Stimulated activated CD4-positive, alpha-beta T cell treated with anti-CD3 and anti-CD28 coated beads, Interleukin-4, amount 100 ng/mL, for 4 hours (primary cell): ENCODE measurements at places on chromosomes 2 and 18.

GRCh38 chr2:189391201-189391600, 50.1 kb upstream of the WDR75 start:
- no peak for DNase-seq

DNA sequence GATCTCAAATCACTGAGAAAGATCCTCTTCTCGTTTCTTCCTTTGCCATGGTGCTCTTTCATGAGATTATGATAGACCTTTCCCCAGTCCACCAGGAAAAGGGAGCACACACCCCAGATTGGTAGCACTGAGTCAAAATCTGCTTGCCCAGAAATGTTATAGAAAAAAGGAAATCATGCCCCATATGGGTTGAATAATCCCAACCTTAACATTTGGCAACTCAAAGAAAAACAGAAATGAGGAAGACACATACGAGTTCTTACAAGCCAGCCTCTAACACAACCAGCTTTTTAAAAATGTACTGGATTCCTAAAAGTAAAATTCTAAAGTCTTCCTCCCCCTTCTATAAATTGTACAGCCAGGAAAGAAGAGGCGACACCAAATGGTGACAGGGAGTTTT, 103.0 kb downstream of the ANKRD44 start:
- DNase-seq: no peak

GRCh38 chr18:32318581-32318980, 128.7 kb downstream of the MEP1B start:
- no peak for DNase-seq

- DNase-seq: no peak
Measured at GRCh38 chr2:129654331-129654730, 325.1 kb upstream of the RAB6C start.

DNA sequence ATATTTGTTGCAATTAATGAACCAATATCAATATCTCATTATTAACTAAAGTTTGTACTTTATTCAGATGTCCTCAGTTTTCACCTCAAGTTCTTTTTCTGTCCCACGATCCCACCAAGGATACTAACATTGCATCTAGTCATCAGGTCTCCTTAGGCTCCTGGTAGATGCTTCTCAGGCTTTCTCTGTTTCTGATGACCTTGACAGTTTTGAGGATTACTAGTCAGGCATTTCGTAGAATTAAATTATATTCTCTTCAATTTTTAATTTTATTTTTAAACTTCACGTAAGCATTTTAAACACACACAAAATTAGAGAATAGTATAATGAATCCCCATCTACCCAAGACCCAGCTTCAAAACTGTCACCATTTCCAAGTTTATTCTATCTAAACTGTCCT, 5.6 kb upstream of the ACYP2 start:
- no peak for DNase-seq

DNA sequence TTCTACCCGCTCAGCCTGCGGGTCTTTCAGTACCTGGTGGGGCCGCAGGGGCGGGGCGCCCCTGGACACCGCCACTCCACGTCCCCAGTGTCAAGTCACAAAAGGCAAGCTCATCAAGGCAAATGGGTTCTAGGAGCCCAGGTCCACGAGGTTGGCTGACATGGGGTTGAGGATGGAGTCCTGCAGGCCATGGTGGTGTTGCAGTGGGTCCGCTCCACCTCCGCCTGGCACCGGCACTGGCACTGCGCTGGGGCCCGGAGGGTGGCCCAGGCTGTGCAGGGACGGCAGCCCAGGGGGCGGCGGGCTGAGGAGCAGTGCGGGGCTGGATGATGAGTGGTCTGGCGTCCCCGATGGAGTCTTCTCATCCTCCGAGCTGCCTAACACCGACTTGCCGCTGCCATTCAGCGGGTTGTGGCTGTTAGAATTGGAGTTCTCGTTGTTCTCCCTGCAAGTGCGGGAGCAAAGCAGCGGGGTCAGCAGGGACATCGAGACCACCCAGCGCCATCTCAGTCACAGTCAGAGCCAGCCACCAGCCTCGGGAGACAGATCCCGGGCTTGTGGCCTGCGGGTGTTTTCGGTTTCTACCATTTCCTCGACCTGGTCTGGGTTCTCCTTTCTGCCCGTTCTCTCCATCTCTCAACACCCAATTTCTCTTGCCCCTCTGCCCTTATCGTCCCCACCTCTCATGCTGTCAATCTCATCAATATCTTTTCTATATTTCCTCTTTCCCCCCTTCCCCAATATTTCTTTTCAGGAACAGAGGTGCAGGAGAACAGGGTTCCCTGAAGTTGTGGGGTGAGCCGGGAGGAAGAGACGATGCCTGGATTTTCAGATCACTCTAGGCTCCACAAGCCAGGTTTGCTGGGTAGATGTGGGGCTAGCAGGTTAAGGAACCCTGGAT, 3.0 kb downstream of the SIX2 start:
- no peak for DNase-seq

DNA sequence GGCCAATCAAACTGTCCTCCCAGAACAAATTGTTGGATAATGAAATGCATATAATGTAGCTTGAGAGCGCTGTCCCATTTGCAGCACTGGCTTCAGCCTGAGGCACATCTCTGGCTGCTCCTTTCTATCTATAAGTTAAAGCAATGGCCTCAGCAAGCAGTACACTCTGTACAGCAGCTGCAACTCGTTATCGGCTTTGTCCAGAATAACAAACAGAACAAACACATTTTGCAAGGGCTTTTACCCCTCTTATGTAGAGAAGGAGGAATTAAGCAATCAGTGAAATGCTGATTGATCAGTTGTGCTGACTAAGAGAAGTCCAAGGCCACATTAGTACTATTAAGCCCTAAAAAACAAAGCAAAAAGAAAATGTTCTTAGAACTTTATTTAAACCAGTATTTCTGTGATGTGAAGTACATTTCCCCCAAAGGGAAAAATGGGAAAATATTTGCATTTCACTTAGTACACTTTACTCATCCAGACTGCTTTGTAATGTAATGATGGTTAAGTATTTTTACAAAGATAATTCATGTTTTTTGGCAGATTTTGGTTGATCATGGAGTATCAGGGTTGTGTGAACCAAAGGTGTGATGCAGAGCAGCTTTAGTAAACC, 15.0 kb upstream of the CPS1 start:
- no peak for DNase-seq

DNA sequence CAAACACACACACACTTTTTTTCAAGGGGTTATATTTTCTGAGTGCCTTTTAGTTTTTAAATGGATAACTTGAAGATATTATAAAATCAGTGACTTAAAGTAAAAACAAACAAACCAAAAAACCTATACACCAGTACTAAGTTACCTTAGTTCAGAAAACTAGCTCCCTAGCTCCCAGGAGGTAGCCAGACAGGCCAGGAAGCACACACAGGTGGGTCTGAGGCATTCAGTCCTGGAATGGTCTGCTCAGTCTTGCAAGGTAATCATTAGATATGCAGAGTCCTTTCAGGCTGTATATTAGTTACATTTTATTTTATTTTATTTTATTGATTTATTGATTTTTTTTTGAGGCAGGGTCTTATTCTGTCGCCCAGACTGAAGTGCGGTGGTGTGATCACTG, 10.7 kb upstream of the DYNC2LI1 start:
- DNase-seq: no peak

DNA sequence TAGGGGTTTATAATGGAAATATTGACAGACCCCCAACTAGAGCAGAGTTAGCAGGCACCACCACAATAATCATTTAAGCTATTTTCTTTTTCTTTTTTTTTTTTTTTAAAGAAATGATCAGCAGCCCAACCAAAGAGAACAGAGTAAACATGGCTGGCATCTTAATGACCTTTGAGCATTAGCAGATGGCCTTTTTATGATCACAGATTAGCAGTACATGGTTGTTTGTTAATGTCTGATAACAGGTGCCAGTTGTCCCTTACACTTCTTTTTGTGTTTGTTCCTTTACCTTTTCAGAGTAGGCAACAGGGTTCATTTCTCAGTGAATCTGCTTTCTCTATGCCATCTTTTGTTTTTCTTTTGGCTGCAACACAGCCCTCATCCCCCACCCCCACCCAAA, 747.0 kb downstream of the BCL11A start:
- DNase-seq: no peak

- no peak for DNase-seq
Measured at GRCh38 chr2:112153501-112153900, 15.3 kb downstream of the FBLN7 start.

DNA sequence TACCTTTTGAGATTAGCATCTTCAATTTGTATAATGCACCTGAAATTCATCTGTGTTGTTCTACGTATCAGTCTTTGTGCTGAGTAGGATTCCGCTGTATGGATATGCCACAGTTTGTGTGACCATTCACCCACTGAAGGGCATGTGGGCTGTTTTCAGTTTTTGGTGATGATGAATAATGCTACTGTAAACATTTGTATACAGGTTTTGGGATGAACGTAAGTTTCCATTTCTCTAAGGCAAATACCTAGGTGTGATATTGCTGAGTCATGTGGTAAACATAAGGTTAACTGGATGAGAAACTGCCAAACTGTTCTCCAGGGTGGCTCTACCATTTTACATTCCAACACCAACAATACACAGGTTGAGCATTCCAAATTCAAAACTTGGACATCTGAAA, 35.1 kb downstream of the CABYR start:
- DNase-seq: no peak

DNA sequence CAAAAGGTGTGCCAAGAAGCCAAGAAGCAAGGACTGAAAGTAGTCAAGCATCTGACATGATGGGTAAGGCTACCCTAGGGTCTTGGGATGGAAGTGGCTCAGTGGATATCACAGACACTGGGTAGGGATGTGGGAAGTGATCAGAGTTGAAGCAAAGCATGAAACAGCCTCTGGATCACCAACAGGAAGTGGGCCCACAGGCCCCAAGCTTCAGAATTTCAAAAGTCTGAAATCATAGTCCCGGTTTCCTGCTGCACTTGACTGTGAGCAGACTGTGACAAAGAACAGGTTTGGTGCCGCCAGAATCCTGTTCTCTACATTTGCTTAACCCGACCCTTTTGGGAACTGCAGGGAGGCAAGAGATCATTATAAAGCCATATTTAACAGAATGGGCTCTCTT, 57.4 kb downstream of the SP100 start:
- DNase-seq: no peak

- DNase-seq: no peak
Measured at GRCh38 chr2:219464286-219465032, 29.8 kb downstream of the SPEG start.

- DNase-seq: no peak
Measured at GRCh38 chr2:157785866-157786662, 90.1 kb downstream of the ACVR1 start.

GRCh38 chr18:9001209-9001608, 101.3 kb upstream of the NDUFV2 start:
- no peak for DNase-seq

DNA sequence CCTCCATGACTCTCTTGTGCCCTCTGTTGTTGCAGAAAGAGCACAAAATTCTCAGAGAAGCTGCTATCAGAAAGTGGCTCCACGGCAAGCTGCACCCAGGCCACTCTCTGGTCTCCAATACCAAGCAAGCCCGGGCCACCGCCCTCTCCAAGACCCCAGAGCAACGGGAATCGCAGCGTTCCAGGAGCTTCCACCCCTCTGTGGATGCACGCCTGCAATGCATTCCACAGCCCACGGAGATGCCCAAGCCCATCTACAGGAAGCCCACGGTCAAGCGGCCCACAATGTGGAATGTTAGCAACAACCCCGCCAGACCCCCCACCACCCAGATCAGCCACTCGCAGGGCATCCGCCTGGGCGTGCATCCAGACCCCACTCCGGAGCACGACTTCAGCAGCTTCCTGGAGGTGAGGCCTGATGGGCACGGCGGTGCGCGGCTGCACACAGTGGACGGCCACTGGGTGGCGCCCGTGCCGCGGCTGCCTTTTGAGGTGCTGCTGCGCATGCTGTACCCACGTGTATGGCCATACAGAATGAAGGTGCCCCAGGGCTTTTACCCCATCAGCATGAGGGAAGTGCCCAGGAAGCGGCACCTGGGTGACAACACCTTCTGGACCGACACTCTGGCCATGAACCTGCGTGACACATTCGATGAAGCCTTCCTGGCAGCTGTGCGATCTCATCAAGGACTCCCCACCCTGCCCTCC, 6.3 kb downstream of the ANKRD53 start:
- peak; percentile 80 for DNase-seq
